Fibroblast of pulmonary artery (primary cell): ENCODE measurements at places on chromosomes 2 and 18.

GRCh38 chr2:239943991-239944631 is 81.0 kb downstream of the NDUFA10 start:
- DNase-seq: no peak

GRCh38 chr2:134550566-134551164 is 168.1 kb downstream of the TMEM163 start:
- no peak for DNase-seq

DNA sequence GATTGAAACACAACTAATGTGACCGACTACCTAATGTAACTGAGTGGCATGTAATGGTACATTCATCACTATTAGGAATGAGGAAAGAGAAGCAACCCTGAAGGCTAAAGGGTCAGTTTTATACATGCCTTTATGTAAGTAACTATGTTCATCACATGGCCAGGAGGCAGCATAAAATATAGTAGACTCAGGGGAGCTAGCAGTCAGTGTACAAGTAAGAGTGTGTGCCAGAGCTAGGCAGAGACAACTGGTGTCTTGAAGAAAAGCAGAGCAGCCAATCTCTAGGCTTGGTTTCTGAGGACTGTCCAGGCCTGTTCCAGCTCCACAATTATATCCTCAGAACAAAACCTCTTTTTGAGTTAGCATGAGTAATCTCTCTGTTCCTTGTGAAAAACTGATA is 18.1 kb downstream of the SMAD2 start:
- no peak for DNase-seq

DNA sequence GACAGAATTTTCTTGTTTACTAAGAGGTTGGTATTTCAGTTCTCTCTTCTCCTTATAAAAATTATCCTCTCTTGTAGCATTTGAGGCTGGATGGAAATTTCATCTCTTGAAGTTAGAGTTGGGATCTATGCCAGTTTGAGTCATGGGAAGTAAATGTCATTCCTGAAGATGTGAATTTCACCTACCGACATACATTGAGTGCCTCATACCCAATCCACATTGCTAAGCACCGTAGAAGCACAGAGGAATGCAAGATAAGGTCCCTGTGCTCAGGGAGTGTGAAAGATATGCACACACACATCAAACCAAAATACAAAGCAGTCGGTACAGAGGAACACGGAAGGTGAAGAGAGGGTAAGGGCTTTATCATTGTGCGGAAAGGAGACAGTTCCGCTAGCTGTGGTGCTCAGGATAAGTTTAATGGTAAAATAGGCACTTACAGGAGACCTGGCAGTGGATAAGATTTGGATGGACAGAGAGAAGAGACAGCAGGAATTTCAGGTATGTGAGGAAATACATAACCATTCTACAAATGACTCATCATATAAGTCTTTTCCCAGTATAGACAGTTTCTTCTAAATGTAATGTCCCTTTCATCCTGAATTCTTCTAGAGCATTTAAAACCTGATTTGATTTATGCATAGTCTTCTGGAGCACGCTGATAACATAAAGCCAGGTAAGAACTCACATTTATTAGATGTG is 205.3 kb upstream of the ST6GAL2 start:
- peak; percentile 52 for DNase-seq

DNA sequence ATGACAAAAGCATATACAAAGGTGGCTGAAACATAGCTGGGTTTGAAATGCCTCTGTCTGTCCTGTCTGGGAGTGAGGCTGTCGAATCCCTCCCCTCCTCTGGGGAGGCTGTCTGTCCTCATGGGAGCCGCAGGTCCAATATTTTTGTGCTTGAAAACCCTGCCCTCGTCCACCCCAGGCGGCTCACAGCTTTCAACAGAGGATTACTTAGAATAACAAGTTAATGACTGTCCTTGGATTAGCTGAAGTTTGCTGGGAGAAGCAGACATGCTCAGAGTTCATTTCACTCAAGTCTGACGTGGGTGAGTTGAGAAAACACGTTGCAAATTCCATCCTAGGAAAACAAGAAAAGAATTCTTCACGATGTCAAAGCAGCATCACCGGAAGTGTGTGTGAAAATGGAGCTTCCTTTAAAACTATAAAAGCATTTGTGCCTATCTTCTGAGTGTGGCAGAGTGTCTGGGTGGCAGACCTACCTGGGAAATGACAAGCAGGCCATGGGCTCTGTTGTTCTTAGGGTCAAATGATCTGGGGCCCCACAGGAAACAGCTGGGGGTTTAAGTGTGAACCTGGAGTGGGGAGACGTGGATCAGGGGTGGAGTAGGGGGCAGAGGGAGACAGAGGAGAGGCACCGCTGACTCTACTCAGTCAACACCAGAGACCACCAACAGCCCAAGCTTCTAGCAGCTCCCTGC is 77.1 kb downstream of the DDX1 start:
- DNase-seq: peak; percentile 68

DNA sequence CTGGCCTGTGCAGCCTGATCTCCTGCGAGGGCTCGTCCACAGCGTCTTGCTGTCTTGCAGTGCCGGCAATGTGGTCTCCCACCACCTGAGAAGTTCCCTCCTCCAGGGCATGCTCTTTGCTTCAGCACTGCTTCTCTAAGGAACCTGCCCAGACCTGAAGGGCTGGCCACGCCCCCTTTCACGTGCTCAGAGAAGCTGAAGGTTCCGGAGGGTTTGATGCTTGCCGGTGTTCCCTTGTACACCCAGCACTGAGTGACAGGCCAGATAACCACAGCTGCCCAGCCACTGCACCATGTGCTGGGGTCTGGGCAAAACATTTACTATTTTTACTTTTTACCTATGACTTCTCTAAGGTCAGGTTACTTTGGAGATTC is 1.7 kb upstream of the POLR2D start:
- DNase-seq: no peak

- no peak for DNase-seq
These were observed 142.3 kb downstream of the ABCA12 start for GRCh38 chr2:214995926-214996670.

GRCh38 chr2:45634223-45634622 is 17.3 kb upstream of the PRKCE start:
- no peak for DNase-seq

GRCh38 chr2:1137264-1137663 is 186.6 kb downstream of the SNTG2 start:
- DNase-seq: no peak

- peak; percentile 32 for DNase-seq
These were observed 87.2 kb downstream of the LPIN1 start for GRCh38 chr2:11833601-11834000.

GRCh38 chr2:157875641-157876065 is 477 bp downstream of the ACVR1 start:
- DNase-seq: no peak

GRCh38 chr2:122750095-122750494 is 994.6 kb downstream of the TSN start:
- DNase-seq: no peak

DNA sequence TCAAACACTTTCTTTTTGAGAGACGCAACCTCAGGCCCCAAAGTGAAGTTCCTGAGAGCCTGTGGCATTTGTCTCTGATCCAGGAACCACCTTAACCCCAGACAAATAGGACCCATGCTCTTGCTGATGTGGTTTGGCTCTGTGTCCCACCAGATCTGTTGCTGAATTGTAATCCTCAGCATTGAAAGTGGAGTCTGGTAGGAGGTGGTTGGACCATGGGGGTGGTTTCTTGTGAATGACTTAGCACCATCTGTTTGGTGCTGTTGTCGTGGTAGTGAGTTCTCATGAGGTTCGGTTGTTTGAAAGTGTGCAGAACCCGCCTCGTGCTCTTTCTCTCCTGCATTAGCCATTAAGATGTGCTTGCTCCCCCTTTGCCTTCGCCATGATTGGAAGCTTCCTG is 252.6 kb downstream of the FAM210A start:
- no peak for DNase-seq
